ENCODE measurements at places on chromosomes 5 and 9. TPM values are rescaled to one million over a fixed set of nuclear protein-coding genes. Genes with fewer than 3 reads are reported as not detected.

DNA sequence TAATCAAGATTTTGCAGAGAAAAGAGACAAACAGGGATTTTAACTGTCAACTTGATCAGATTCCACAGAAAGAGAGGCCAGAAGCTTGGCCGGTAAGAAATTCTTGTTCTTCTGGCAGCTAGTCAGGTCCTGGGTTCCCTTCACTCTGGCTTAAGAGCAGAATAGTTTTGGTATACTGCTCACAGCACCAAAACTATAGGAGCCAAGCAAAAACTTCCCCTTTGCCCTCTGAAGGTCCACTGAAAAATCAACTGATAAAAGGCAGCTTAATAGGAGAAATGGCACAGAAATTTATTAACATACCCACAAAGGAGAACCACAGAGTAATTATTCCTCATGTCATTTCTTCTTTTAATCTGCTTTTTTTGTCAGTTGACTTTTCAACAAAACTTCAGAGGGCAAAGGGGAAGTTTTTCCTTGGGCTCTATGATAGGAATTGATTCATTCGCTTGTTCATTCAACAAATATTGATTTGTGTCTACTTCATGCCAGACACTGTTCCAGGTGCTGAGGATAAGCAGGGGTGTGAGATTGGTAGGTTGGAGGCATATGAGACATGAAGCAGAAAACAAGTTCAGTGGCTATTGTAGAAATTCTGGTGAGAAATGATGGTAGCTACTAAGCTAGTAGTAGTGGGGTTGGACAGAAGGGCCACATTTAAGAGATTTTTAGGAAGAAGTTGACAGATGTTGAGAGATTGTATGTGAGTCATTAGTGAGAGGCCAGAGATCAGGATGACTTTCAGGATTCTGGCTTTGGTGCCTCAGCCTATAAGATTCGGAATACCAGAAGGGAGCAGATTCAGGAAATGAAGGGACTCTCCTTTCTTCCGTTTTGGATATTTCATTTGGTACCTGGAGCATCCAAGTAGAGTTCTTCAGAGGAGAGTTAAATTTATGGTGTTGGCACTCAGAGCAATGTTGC is 20.6 kb upstream of the NNT start:
- no peak for DNase-seq

GRCh38 chr5:5881294-5881693 is 458.8 kb downstream of the ICE1 start:
- DNase-seq, result no peak

DNA sequence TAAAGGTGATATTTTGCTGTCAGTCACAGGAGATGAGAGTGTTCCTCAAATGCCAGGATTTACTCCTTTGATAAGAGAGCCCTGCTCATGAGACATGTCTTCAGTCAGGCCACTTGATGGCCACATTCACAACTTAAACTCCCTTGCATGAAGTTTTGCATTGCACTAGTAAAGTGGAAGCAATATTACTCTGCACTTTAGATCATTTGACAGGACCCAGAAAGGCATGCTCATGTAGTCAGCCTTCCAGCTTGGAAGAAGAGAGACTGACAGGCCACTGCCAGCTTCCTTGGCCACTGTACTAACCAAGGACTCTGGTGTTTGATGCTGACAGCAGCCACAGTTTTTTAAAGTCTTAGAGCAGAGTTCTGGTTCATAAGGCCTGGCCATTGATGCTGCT is 42.6 kb downstream of the NPR3 start:
- no peak for DNase-seq

- no peak for DNase-seq
These were observed 19.0 kb downstream of the TMC1 start for GRCh38 chr9:72540348-72540873.

DNA sequence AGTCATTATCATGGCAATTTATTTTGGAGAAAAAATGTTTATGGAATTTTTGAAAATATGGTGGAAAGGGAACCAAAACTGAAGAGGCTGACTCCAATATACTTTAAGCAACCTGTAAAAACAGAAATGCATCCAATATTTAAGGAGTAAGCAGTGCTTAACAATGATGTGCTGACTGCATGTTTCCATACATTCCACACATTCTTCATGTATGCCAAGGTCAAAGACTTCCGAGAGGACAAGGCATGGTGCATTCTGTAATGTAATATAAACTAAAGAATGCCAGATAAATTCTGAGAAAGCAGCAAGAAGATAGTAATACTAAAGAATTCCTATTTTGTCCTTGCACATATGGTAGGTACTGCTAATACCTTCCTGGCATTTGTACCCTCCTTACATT is 2015.9 kb upstream of the CDH9 start:
- no peak for DNase-seq

GRCh38 chr5:66239034-66239433 is 94.9 kb downstream of the SREK1 start:
- DNase-seq, result no peak

DNA sequence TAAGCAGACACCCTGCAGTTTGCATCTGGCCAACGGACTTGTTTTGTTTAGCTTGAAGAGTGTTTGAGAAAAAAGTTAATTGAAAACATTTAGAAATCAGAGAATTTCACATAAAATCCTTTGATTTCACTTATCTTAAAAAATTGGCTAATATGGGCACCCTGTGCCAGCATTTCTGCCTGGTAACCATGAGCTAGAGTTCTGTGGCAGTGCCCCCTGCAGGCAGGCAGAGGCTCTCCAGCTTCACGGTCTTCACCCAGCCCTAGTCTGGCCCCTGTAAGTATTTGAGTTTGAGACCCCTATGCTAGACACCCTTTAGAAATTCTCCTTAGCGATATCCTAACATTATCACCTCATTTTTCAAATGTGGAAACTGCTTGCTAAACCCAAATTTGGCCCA is 18.8 kb upstream of the FANCC start:
- no peak for DNase-seq

GRCh38 chr5:72842816-72843215 is 26.4 kb downstream of the TNPO1 start:
- no peak for DNase-seq

DNA sequence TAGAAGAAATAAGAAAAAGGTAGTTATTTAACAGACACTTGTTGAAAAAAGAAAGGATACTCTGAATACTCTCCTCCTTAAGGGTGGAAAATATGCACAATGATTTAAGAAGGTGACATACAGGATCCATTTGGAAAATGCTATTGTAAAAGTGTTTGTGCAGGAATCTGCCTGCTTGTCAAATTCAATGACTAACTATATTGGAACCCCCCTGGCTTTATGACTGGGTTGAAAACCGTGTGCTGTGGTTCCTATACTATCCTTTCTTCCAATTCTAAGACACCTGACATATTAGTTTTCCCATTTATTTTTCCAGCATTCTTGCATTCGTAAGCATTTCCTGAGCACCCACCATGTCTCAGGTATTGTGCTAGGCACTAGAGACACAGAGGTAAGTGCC is 220.0 kb downstream of the GLIS3 start:
- no peak for DNase-seq

DNA sequence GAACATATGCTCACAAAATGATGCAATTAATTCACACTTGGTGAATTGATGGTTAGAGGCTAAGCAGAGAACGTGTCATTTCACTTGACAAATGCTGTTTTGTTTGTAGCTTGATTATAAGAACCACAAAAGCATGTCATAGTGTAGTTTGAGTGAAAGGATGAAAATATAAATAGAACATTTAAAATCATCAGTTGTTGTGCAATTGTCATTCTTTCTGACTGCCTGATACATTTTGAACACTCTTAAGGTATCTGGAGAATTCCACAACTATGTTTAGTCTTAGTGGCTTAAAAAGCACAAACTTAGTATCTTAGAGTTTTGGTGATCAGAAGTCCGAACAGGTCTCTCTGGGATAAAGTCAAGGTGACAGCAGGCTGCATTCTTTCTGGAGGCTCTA is 129.4 kb downstream of the BASP1 start:
- no peak for DNase-seq

DNA sequence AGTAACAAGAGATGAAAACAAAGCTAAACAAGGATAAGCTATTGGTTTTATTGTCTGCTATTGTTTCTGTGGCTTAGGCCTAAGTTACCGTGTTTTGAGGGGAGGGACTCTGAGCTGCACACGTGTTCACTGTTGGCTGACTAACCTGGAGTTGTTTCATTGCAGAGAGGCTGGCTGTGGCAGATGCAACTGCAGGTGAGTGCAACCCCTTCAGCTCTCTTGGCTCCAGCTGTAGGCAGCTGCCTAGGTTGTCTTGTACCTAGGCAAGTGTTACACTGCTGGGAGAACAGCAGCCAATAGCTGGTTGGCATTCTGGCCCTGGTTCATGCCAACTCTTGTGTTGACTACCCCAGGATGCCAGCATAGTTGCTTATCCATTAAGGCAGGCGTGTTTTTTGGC is 17.6 kb upstream of the MATR3 start:
- DNase-seq, result no peak

DNA sequence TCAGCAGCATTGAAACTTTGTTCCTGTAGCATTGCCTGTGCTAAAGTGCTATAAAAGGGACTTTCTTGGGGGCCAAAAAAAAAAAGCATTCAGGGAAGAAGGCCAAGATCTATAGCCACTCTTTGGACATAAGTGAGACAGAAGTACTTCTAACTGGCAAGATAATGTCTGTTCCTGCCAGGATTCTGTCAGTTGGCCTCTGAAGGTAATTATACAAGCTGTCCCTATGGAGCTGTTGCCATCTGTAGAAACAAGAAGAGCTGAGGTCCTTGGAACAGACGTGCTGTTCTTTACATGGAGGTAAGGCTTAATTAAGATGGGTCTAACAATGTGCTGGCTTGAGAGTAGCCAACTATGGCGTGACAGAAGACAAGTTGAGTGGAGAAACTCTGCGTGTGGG is 9.7 kb downstream of the KIF20A start:
- no peak for DNase-seq

- DNase-seq, result no peak
These were observed 109.6 kb downstream of the FGF18 start for GRCh38 chr5:171528865-171529614.

DNA sequence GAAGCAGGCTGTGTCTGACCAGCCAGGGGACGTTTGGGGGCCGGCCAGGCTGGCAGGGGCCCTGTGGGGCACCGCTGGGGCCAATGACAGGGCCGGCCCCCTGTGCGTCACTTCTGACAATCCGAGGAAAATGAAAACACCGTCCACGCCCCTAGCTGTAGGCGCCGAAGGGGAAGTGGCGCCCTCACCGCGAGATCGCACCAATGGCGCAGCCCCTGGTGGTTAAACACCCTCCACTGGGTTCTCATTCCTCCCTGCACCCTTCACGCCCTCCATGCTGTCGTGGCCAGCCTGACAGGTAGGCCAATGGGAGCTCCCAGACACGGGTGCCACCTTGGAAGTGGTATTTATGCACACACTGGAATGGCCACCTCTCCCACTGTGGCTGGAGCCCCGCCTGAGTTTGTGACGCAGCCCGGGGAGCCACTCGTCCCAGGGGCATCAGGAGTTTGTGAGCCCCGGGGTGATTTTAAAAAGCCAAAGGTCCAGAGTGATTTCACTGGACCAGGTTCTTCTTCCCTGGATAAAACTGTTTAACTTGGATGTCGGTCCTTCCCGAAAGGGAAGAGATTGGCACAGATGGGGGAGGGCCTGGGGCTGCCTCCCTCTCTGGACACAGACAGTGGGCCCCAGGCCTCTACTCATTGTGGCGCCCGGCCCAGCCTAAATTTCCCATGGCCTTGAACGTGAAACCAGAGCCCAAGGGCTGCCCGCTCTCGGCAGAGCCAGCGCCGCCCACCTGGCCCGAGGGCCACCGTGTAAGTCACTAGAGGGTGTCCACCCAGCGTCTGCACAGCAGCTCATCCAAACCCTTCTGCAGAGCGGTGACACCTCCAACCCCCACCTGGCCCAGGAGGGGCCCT is 49.7 kb downstream of the NKD2 start:
- no peak for DNase-seq

GRCh38 chr9:93697352-93698139 is 121.2 kb downstream of the PHF2 start:
- no peak for DNase-seq

GRCh38 chr9:123414936-123415930 is 59.2 kb downstream of the CRB2 start:
- DNase-seq, result no peak

DNA sequence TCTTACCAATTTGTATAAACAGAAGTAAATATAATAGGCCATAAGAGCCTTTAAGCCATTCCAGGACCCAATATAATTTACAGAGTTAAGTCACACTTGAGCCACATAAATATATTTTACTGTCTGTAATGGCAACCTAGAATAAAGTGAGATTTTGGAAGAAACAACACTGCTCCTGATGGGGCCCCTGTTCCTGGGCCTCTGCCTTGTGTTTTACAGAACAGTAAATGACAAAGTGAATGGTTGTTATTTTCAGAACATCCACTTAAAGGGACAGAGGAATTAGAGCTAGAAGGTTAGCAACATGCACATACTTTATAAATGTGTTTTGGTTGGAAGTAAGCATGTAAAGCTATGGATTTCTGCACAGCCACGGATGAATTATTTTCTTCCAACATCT is 3.6 kb downstream of the PTGER4 start:
- DNase-seq, result no peak

CCDC180 gene
- 8.8 TPM for polyA plus RNA-seq

GDF9 gene
- 0.95 TPM for polyA plus RNA-seq

PHF24 gene
- 0.09 TPM for polyA plus RNA-seq

THOC3 gene
- polyA plus RNA-seq, result 19.9 TPM

FOXD4L4 gene
- not detected for polyA plus RNA-seq

GPR151 gene
- polyA plus RNA-seq, result not detected

MIGA2 gene
- polyA plus RNA-seq, result 15.9 TPM

FGF10 gene
- polyA plus RNA-seq, result 4.5 TPM

LCNL1 gene
- polyA plus RNA-seq, result 0.61 TPM

C5orf58 gene
- polyA plus RNA-seq, result 0.59 TPM

LHX3 gene
- polyA plus RNA-seq, result not detected

All from forelimb muscle (tissue), 1 donor.